ENCODE measurements at places on chromosomes 1 and 21.
A peak's percentile ranks its signal among the peaks of the same experiment; 100 is the strongest.

DNA sequence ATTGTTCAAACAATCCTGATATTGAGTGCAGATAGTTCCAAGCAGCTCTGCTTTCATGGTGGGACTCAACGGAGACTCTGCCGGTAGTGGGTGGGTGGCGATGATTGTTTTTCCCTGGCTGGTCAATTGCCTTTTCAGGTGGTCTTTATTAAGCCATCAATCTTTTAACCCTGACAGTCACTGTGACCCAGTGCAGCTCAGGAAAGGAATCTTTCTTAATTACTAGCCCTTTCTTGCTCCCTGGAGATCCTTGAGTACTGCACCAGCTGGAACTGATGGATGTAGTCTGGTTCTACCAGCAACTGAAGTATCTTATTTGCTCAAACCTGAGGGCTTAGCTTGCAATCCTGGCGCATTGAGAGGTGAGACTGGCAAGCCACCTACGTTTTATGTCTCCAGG lies 196.4 kb downstream of the PLPP3 start:
- no peak for DNase-seq

GRCh38 chr1:207335695-207336363 lies 14.4 kb downstream of the CD55 start:
- DNase-seq: no peak

DNA sequence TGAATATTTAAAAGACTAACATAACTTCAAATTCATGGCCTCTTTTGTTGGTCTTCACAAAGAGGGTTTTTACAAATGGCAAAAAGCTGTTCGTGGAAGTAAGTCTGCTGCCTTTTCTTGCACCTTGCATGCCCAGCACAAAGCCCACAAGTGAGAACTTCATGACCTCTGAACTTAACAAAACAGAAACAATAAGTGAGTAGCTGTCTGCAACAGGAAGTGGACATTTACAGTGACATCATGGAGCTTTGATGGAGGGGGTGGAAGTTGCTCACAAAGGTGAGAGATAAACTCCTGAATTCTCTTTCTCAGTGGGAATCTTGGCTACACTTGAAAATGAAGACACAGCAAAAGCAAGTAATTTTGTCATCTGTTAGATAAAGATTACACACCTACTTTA lies 303.3 kb upstream of the DEPDC1 start:
- no peak for DNase-seq

DNA sequence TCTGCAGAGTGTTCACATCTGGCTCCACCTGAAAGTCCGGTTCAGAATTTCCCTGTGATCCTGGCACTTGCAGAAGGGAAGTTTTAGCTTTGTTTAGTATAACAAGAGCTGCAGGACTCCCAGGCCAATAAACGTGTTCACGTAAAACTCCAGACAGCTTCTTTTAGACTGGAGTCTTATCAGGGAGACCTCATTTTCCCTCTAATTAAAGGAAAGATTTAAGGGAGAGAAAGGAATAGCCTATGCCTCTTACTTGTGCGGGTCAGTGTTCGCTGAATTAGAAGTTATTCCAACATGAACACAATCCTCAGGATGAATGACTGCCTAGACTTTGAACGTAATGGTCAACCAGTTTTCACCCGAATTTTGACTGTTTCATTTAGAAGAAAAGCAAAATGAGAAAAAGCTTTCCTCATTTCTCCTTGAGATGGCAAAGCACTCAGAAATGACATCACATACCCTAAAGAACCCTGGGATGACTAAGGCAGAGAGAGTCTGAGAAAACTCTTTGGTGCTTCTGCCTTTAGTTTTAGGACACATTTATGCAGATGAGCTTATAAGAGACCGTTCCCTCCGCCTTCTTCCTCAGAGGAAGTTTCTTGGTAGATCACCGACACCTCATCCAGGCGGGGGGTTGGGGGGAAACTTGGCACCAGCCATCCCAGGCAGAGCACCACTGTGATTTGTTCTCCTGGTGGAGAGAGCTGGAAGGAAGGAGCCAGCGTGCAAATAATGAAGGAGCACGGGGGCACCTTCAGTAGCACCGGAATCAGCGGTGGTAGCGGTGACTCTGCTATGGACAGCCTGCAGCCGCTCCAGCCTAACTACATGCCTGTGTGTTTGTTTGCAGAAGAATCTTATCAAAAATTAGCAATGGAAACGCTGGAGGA lies 202.1 kb upstream of the SGIP1 start:
- DNase-seq: peak; percentile 48

DNA sequence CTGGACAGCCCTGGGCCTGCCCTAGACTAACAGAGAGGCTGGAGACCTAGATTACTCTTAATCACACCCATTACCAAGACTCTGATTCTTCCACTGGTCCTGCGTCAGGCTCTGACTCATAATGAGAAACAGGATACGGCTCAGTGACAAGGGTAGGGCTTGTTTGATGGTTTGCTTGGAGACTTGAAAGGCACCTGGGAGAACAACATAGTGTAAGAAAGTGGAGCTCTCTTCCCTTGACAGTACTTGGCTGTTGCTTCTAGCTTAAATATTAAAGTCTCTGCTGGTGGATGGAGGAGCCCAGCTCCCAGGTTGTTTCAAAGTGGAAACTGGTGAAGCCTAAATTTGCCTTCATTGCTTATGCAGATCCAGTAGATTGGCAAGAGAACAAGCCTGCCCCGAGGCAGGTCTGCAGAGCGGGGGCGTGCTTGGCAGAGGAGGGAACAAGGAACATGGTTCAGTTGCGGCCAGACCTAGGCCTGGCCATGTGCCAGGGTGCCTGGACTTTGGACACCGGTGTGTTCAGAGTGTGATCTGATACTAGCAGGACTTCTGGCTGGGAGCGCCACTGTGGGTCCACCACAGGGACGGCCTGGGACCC lies 480.6 kb downstream of the CAMTA1 start:
- no peak for DNase-seq

GRCh38 chr1:211752951-211753486 lies 77.5 kb downstream of the LPGAT1 start:
- DNase-seq: no peak

DNA sequence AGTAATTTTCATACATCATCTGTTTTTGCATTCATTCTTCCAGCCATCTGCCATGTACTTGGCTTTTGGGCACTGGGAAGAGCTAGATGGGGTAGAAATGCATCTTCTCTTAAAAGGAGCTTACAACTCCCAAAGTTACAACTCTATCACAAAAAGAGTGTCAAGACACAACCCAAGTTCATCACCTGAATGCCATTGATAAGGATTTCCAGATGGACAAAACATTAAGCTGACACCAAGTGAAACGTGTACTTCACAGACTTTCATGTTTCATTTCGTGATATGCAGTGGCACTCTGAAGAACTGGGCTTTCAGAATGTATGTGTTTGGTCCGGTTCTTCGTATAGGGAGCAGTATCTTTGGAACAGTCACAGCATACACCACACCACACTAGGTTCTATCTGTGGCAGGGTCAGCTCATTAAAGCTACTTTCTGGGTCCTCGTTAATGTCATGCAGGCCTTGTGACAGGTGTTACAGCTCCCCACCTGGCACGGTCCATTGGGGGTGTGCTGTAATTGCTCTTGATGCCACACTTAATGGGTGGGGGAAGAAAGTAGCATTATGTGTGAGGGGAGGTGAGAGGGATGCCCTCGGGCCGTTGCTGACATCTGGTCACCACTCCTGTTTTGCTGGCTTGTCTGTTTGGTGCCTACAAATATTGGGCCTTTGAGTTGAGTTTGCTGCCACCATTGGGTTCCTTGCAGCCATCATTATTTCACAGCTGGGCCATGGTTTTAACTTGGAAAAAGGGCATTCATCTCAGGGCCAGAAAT lies 164.9 kb downstream of the NFIA start:
- DNase-seq: no peak

GRCh38 chr1:185463433-185463832 lies 146.4 kb upstream of the IVNS1ABP start:
- DNase-seq: no peak

- DNase-seq: no peak
Measured at GRCh38 chr1:236837115-236837514, 42.0 kb downstream of the MTR start.

GRCh38 chr21:16330908-16331268 lies 601.1 kb downstream of the USP25 start:
- no peak for DNase-seq

- no peak for DNase-seq
Measured at GRCh38 chr1:15771836-15772515, 13.4 kb downstream of the FBLIM1 start.

DNA sequence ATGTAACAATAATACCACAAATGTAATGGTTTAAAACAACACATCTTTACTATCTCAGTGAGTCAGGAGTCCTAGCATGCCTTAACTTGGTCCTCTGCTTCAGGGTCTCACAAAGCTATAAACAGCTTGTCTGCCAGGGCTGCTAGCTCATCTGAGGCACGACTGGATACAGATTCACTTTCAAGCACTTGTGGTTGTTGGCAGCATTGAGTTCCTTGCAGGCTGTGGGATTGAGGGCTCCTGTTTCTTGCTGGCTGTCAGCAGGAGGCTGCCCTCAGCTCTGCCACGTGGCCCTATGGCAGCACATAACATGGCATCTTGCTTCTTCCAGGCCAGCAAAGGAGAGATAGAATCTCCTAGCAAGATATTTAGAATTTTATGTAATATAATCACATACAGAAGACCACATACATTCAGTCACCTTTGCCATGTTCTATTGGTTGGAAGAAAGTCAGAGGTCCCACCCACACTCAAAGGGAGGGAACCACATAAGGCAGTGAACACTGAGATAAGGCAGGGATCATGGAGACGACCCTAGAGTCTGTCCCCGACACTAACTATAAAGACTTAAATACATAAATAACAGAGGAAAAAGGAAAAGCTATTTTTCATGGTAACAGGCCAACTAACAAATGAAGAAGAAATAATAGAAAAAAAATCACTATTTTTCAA lies 18.9 kb upstream of the IPP start:
- no peak for DNase-seq

GRCh38 chr1:24379733-24380315 lies 33.8 kb downstream of the STPG1 start:
- no peak for DNase-seq

GRCh38 chr1:31707711-31708110 lies 3.9 kb upstream of the COL16A1 start:
- no peak for DNase-seq

DNA sequence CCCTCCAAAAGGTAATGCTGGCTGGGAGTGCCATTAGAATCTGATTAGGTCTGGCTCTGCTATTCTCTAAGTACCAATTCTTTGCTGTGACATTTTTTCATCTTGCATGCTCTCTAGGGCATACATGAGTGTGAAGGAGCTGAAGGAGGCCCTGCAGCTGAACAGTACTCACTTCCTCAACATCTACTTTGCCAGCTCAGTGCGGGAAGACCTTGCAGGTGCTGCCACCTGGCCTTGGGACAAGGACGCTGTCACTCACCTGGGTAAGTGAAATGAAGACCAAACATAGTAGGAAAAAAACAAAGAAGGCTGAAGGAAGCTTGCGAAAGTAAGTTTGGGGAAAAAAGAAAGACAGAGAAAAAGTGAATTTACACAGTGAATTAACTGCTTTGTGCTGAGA lies 207.9 kb downstream of the PAPPA2 start:
- DNase-seq: no peak

DNA sequence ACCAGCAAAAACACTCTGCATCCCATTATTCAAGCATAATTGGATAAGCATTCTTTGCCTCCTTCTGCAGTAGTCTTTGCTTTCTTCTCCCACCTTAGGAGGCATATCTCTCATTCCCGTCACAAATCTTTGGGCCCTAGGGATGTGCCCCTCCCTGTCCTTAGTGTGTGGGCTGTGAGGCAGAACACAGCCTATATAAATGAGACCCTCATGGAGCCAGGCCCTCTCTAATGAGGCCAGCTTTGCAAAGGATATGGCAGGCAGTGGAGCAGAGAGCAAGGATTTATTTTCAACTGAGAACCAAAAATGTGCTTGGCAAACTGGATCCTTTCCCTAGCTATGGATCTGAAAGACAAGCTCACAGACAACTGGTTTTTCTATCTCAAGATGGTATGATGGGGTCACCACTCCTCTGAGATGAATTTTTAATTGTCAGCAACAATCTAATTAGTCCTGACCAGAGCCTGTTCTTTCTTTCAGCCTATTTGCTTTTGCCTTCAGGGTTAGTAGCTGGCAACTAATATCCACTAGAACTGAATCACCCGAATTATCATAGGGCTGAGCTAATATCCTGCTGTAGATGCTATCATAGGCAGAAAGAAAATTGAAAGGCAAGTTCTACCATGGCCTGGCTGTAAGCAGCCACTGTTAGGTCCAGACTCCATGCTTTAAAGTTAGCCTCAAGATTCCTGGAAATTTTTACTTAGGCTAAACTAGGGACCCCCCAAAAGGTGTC lies 134.2 kb downstream of the SYT2 start:
- no peak for DNase-seq

DNA sequence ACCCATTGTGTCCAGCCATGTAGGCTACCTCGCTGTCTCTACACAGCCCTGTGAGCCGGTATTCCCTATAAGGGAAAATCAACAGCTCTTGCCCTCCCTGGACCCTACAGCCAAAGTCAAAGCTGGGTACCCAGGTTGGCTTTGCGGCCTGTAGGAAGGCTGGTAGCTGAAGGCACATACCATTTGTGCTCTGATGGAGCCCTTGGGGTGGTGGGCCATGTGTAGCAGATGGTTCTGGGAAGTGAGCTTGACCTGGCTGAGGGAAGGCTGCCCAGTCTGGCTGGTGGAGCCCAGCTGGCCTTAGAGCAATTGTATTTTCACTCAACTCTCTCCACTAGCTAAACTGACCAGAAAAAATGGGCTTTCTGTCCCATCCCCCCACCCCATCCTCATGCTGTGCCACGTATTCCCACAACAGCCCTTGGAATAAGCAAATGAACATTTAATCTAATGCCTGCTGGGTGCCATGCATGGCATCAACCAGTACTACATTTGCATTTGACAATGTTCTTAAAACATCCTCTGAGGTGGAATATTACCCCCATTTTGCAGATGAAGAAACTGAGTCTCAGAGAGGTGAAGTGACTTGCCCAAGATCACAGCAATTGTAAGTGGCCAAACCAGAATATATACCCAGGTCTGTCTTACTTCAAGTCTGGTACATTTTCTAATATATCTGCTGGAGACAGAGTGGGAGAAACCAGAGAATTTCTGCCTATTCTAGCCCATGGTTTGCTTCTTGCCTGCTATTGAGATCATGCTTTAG lies 56.8 kb downstream of the NDUFS5 start:
- DNase-seq: no peak

- DNase-seq: no peak
Measured at GRCh38 chr1:201357636-201358348, 19.7 kb downstream of the TNNT2 start.

GRCh38 chr1:208133355-208133754 lies 110.8 kb downstream of the PLXNA2 start:
- no peak for DNase-seq

- no peak for DNase-seq
Measured at GRCh38 chr1:180273066-180273465, 43.0 kb downstream of the LHX4 start.
